Stimulated activated CD8-positive, alpha-beta memory T cell treated with anti-CD3 and anti-CD28 coated beads, Interleukin-2, amount 100 ng/mL, for 1 hour (primary cell): ENCODE measurements at places on chromosomes 4 and X.

- no peak for DNase-seq
Observed at GRCh38 chr4:87698394-87698793, 48.3 kb downstream of the DMP1 start.

- no peak for DNase-seq
Observed at GRCh38 chr4:53576676-53577372, 14.5 kb downstream of the LNX1 start.

GRCh38 chr4:95504501-95504900 is 44.3 kb downstream of the UNC5C start:
- no peak for DNase-seq

GRCh38 chr4:169567916-169568315 is 44.5 kb downstream of the NEK1 start:
- no peak for DNase-seq

- no peak for DNase-seq
Observed at GRCh38 chrX:96838537-96838936, 45.2 kb upstream of the RPA4 start.

DNA sequence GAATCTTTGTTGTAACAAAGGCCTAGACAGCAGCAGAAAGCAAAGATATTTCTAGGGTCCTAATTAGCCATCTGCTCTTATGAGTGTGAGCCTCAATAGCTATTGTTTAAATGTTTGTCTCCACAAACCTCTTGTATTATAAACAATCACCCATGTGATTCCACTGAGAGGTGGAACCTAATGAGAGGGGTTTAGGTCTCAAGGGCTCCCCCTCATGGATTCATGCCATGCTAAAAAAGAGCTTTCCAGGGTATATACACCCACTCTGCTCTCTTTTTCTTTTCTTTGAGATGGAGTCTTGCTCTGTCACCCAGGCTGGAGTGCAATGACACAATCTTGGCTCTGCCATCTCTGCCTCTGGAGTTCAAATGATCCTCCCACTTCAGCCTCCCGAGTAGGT is 42.1 kb downstream of the TRIM61 start:
- no peak for DNase-seq

DNA sequence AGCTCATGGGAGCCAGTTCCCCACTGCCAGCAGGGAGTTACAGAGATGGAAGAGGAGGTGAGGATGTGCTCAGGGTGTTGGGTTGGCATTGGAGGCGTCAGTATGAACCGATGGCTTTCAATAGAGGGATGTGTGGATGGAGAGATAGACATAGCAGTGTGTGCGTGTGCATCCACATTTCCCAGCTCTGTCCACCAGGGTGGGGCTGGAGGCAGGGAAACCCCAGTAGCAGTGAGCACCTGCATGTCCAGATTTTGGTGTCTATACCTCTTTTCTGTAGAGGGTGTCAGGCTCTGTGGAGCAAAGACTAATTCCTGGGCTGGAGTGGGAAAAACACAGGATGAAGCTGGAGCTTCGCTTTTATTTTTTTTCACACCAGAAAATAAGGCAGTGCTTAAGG is 37.2 kb upstream of the HGFAC start:
- DNase-seq, result no peak

- no peak for DNase-seq
Observed at GRCh38 chr4:93183576-93183975, 645.0 kb upstream of the ATOH1 start.

DNA sequence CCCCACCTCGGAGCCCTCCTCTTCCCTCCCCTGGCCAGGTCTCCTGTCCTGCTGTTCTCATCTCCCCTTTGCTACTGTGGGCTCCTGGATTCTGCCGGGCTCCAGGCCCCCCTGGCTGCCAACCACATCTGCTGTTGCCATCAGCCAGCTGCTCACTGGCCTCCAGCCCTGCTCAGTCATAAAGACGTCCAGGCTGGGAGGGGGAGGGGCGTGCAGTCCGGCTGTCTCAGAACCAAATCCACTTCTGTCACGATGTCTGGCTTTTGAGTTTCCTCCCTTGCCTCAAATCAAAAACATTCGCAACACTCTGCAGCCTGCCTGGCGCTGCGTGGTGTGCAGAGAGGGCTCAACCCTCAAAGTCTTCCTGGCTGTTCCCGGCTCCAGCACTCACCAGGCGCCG is 7.1 kb downstream of the RASL11B start:
- DNase-seq, result no peak

DNA sequence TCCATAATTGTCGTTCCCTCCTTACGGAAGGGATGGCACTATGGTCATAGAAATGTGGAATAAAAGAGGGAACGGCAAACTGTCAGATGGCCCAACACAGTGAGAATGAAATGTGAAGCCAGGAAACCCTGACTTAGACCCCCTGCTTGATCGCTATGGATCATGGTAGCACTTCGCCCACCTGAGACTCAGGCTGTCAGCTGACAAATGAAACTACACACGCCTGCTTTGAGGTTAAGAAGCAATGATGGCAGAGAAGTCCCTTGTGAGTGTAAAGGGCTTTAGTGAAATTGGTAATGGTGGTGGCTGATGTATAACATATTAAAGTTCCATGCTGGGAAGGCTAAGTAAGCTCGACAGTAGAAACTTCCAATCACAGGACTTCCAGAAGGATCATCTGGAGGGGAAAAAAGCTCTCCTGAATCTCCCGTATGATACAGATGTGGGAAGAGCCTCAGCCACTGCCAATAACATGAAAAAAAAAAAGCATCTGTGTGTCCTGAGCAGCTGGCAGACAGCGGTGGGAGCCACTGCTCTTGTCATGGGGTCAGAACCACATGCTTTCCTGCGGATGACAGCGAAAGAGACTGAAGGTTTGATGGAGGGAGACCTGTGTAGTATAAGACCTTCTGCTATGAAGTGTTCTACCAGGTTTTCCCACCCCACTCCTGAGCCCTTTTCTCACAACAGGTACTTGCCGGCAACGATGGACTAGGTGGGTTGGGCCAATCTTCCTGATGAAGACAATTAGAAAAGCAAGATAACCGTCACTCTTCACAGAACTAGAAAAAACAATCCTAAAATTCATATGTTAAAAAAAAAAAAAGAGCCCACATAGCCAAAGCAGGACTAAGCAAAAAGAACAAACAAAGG is 107.6 kb downstream of the AFAP1 start:
- DNase-seq, result no peak

GRCh38 chr4:184680698-184681097 is 31.2 kb downstream of the PRIMPOL start:
- DNase-seq, result no peak

DNA sequence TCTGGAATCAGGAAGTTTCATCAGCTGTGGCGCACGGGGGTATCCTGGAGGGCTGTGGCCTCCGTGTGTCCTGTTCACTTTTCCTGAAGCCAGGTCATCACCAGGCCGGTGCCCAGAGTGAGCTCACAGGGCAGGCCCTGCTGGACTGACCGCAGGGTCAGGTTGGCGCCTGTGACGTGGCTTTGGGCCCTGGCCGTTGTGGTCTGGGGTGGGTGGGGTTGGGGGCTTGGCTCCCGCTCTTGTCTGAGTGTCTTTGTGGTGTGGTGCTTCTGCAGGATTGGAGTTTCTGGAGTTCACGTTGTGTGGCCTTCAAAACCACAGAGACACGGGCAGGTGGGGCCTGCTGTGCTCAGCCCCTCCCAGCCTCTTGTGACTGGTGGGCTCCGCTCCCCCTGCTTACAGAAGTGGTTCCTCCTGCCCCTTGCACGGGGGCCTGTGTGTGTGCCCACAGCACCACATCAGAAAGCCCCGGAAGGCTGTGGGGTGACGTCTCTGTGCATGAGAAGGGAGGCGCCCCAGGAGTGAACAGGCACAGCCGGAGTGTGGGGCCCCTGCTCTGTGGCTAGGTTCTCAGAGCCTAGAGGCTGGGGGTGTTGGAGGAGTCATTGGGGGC is 9.5 kb downstream of the RGS12 start:
- peak; percentile 59 for DNase-seq

- DNase-seq, result no peak
Observed at GRCh38 chr4:163663454-163664225, 169.2 kb downstream of the TMA16 start.
